ENCODE measurements at places on chromosomes 12 and 14.
A peak's percentile ranks its signal among the peaks of the same experiment; 100 is the strongest.

DNA sequence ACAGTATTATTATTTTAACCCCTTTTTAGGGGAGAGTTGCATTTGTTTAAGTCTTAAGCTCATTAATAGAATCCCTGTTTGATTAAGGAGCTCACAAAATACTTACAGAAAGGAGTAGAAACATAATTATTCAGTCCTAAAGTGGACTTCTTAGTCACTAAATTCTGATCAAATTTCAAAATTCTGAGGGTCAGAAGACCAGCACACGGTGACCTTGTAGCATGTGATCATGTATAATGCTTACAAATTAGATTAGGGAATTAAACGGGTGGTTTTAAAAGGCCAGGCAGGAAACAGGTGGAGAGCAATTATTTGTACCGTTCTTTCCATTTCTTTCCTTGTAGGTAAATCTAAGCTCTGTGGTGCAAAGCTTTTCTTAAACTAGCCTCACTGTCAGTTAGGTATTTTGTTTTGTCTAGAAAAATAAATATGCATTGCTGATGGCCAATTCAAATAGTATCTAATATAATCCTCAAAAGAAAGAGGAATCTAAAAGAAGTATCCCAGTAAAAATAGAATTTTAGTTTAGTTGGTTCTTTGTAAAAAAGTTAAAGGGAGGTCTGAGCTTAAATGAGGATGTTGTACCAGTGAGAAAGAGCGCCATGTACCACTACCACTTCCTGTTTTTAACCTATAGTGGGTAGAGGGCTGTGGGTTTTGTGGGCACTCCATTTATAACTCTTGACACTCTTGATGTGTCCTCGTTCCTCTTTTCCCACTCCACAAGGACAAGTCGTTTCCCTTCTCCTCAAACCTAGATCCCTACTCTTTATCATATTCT lies 51.1 kb downstream of the SLC38A1 start:
- no peak for DNase-seq

DNA sequence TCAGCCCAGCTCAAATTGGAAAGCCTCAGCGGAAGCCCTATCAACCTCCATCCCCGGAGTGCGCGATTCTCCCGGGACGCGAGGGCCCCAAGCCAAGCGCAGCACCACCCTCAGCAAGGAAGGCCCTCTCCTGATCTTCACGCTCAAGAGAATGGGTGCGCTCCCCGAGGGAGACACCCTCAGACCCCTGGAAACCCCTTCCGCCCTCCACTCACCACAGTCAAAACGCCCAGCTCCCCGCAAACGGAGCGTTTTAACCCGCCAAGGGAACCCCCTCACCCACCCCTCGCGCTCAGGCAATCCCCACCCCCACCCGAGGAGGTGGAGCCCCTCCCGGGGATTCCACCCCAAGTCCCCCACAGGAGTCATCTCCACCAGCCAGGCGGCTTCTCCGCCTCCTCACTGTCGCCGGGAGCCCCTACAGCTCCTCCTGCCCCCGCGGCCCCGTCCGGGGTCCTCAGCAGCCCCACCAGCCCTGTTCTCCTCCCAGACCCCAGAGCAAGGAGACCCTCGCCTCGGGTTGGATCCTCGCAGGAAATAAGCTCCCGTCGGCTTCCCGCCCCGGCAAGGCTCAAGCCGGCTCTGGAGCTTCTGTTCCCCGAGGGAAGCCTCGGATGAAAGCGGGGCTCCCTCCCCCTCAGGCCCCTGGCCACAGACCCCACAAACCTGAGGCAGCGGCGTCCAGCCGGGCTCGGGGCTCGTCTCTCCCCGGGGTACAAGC lies 507 bp downstream of the BAZ2A start:
- DNase-seq, result peak; percentile 40

DNA sequence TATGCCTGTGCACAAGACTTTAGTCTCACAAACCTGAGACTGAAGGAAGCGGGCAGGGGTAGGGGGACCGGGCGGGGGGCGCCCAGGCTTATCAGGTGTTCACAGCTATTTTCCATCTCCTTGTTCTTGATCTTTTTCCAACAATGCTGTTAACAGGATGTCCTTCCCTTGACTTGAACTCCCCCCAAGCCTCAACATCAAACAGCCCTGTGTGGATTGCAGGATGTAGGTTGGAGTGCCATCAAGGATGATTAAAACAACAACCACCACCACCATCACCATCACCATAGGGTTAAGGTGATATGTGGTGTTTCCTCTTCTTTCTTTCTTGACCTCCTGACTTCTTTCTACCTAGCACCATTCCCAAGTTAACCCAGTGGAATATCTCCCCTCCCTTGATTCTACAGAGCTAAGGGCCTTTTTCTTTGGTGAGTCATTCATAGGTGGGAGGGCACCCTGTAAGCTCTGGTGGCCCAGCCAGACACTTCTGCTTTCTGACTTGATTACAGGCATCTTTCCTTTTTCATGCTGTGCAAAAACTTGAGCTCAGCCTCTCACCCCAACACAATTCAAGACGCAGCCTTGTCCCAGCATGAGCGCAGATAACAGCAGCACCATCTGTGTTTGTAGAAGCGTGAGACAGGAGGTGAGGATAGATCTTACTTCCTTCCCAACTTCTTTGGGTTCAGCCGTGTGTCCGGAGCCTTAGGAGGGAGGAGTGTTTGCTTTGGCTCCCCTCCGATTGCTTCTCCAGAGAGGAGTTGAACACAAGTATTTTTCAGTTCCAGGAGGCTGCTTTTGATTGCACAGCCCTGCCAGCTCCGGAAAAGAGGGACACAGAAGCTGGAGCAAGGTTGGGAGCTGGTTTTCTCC lies 26.8 kb downstream of the FLVCR2 start:
- no peak for DNase-seq

DNA sequence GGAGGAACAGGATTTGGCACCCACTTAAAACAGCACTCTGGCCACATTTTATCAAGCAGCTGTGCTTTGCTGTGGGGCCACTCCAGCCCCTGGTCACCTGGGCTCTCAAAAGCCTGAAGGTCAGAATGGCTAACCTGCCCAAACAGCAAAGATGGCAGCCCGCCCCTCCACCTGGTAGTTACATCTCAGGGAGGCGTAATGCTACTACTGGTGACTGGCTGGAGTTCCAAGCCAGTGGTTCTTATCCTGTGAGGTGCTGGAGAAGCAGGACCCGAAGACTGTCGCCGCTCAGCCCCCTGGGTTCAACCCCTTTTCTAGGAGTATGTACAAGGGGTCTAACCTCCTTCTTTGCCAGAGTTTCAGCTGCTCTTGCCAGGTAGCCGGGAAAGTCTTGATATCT lies 467.4 kb upstream of the FOXG1 start:
- DNase-seq, result no peak

GRCh38 chr12:69684466-69684865 lies 14.6 kb downstream of the BEST3 start:
- DNase-seq, result no peak

DNA sequence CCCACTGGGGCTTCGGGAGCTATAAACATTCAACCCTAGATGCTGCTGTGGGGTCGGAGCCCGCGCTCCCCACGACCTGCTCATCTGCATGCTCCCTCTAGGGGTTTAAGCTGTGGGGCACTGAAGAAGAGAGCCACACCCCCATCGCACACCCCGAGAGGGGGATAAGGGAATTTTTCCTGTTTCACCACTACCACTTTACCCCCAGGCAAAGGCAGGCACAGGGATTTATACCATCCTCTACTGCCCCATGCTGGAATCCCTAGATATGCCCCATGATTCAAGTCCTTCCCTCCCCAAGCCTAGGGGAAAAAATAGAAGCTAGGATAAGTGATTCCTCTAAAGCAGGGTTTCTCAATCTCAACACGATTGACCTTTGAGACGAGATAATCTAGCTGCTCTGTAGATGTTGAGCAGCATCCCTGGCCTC lies 59.9 kb upstream of the CCDC60 start:
- no peak for DNase-seq

GRCh38 chr12:112524676-112525425 lies 106.1 kb downstream of the PTPN11 start:
- no peak for DNase-seq

- DNase-seq, result peak; percentile 37
Observed at GRCh38 chr12:116916714-116917114, 6.0 kb downstream of the FBXW8 start.

DNA sequence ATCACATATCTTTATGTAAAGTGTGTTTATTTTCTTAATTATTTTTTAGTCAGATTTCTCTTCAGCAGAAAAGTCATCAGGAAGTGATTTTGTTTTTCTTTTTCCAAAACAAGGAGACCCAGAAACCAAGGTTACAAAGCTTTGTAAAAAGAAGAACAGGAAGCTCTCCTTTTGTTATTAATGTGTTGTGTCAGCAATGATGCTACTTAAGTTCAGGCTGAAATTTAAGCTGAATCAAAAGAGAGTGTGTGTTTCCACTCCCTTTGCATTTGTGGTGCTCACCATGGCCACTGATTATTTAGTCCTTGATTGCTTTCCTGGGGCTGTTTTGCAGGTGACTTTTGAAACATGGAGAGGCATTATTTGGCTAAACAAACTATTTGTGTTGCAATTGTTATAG lies 155.3 kb upstream of the ATP2B1 start:
- DNase-seq, result no peak

- DNase-seq, result peak; percentile 40
Observed at GRCh38 chr12:55830601-55831446, 1.4 kb upstream of the DNAJC14 start.

- no peak for DNase-seq
Observed at GRCh38 chr14:104555430-104556255, 23.9 kb upstream of the C14orf180 start.

DNA sequence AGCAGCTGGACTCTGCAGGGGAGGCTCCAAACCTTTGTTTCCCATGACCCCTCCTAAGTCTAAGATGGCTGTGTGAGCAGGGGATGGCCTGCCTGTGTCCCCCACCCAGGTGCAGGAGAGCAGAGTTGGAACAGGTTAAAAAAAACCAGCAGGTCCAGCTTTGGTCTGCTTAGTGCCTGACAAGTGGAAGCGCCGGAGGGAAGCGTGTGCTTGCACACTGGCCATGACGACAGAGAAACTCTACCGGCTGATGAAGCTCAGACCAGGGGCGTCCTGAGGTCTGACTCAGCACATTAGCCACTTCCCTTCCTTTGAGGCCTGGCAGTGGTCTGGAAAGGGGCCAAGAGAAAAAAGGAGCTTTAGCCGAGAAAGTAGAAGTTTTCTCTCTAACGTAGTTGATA lies 280.1 kb downstream of the VRK1 start:
- DNase-seq, result no peak

GRCh38 chr14:95891742-95892141 lies 15.1 kb downstream of the TUNAR start:
- no peak for DNase-seq

- no peak for DNase-seq
Observed at GRCh38 chr12:54959291-54960018, 25.1 kb downstream of the TESPA1 start.

DNA sequence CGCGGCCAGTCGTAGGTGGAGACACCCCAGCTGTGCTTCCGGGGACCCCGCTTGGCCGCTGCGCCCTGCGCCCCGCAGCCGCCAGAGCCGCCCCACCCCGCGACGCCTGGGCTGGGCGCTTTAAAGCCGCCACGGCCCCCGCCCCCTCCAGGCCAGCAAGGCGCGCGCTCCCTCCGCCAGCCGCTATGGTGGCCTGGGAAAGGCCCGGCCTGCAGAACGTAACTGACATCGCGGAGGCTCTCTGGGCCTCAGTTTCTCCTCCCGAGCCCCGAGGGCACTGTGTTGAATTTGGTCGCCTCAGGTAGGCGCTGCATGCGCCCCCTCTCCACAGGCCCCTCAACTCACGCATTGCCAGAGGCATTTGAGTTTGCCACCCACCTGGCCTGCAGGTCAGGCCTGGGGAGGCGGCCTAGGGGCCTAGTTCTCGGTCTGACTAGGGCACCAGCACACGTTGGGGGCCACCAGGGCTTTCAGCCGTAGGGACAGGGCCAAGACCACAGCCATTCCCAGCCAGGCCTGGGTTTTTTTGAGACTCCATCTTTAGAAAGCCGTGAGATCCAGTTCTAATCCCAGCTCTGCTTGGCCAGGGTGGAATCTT lies at the start of gene NGB:
TSS of gene NGB (minus strand) at position 94 of the 598 bp plus-strand sequence. CDS start 269 bp downstream, outside the sequence.
- no peak for DNase-seq

DNA sequence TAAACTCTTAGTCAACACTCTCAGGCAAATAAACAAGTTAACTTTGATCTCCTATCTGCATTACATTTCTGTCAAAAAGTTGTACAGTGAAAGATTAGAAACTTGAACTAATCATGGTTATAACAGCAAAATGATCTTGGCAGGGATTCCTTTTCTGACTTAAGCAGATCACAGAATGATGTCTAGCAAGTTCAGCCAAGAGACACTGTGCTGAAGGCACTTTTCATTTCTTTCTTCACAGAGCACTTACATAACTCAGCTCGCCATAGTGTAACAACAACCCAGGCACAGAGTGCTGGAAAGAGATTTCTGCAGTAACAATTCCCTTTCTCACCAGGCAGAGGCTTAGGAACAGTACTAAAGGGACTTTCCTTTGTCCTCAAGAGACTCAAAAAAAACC lies 19.6 kb upstream of the CSRP2 start:
- no peak for DNase-seq

DNA sequence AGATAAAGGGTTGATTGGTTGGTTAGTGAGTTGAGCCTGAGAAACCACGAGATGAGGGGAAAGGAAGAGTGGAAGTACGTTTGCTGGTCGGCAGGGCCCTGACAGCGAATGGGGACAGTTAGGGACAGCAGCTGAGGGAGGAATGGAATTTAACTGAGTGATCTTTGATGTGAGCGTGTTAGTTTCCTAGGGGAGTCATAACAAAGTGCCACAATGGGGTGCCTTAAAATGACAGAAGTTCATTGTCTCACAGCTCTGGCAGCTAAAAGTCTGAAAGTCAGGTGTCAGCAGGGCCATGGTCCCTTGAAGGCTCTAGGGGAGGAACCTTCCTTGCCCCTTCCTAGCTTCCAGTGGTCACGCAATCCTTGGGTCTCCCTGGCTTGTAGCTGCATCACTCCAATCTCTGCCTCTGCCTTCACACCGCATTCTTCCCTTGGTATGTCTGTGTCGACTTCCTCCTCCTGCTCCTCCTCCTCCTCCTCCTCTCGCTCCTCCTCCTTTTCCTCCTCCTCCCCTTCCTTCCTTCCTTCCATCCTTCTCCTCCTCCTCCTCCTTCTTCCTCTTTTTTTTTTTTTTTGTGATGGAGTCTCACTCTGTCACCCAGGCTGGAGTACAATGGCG lies 26.0 kb upstream of the RIN3 start:
- no peak for DNase-seq

- DNase-seq, result no peak
Observed at GRCh38 chr14:94476023-94476422, at the start of gene SERPINA9. TSS of gene SERPINA9 (minus strand) at chr14:94476197. CDS start at chr14:94469840, 6,357 bp downstream.

DNA sequence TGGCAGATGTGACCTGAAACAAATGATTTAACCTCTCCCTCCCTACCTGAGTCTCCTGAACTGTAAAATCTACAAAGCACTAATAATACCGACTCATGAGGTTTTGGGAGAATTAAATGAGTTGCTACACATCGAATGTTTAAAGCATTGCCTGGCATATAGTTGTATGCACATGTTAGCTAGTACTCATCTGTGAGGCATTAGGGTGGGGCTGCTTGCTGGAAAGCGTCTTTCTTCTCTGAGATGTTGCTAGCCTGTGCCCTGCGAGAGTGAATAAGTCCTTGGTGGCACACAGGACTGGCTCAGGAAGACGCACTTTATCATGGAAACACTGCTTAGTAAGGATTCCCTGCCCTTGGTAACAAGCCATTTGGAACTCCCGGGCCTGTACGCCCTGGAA lies 6.1 kb downstream of the RAPGEF3 start:
- no peak for DNase-seq
